ENCODE measurements at places on chromosomes 6 and 20. TPM values are rescaled to one million over a fixed set of nuclear protein-coding genes. Genes with fewer than 3 reads are reported as not detected.

The ARG1 gene
- total RNA-seq: 14.5 TPM

The WFDC12 gene
- total RNA-seq: not detected

The HSD17B8 gene
- total RNA-seq: 13.6 TPM

The GMPR gene
- total RNA-seq: 11.6 TPM

The KCNK16 gene
- not detected for total RNA-seq

The LRRC73 gene
- 0.47 TPM for total RNA-seq

The PRDM13 gene
- total RNA-seq: not detected

The BMP2 gene
- 12.3 TPM for total RNA-seq

The RREB1 gene
- 45.3 TPM for total RNA-seq

The MMUT gene
- 10.8 TPM for total RNA-seq

Data from omental fat pad (tissue), 4 donors.